ENCODE measurements at places on chromosomes 13 and 19. TPM values are rescaled to one million over a fixed set of nuclear protein-coding genes. Genes with fewer than 3 reads are reported as not detected.

TMEM259 gene
- 99.9 TPM for total RNA-seq

GRCh38 chr13:73718246-73718645 is 416.0 kb downstream of the KLF12 start:
- DNase-seq = no peak

KIR2DL1 gene
- not detected for total RNA-seq

PNMA8A gene
- total RNA-seq = 3.1 TPM

DNA sequence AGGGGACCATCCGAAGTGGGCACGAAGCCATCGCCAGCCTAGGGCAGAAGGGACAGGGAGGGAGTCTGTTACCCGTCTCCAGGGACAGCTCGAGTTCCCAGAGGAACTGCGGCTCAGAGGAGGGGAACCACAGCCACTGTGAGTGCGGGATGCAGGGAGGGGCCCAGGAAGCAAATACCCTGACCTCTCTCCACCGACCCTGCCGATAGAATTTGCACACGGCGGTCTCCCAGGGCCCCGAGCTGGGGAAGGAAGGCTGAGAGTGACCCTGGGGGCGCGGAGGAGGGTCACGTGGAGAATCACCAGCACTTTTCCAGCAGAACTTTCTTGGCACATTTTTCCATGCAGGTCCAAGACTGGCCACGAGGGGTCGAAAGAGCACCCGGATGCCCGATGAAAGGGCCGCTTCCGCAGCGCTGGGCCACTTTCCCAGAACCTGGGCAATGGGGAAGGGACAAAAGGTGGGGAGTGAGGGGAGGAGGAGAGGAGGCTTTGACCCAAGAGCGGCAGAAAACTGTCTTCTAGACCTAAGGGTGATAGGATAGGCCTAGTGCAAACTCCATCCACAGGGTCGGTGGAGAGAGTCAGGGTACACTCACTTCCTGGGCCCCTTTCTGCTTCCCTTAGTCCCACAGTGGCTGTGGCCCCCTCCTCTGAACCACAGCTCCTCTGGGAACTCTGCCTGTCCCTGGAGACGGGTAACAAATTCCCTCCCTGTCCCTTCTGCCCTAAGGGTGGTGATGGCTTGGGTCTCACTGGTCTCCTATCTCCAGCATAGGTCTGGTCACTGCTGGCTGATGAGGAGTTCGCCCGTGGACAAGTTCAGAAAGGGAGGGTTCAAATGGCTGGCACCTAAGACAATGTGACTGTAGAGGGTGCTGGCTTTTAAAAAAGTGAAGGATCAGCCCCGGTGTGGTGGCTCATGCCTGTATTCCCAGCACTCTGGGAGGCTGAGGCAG is 5.3 kb upstream of the GPR4 start:
- peak; percentile 73 for DNase-seq

WDR88 gene
- total RNA-seq = not detected

DNA sequence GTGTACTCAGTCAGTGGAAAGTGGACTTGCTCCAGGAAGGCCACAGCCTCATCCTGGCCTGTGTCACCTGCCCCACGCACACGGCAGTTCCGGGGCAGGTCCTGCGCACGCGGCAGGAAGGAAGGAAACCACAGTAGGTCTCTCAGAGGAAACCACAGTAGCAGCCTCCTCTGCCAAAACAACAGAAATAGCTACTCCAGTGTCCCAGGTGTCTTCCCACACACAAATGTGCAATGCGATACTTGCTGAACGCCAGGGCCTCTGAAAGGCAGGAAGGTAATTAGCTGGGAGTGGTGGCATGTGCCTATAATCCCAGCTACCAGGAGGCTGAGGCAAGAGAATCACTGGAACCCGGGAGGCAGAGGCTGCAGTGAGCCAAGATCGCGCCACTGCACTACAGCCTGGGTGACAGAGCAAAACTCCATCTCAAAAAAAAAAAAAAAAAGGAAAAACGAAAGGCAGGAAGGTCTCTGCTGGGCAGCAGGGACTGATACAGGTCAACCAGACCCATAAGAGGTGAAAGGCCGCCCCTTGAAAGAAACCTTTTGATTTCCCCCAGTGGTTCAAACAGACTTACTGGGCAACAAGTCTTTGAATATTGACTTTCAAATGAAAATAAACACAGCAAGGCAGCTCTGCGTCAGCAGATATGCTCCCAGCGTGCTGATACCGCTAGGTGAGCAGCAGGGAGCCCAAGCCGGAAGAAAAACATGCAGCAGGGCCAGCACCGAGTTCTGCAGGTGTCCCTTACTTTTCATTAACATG is 49.5 kb downstream of the CRYL1 start:
- DNase-seq = no peak

GRCh38 chr13:90070362-90070761 is 1277.1 kb upstream of the MIR17HG start:
- DNase-seq = no peak

DNA sequence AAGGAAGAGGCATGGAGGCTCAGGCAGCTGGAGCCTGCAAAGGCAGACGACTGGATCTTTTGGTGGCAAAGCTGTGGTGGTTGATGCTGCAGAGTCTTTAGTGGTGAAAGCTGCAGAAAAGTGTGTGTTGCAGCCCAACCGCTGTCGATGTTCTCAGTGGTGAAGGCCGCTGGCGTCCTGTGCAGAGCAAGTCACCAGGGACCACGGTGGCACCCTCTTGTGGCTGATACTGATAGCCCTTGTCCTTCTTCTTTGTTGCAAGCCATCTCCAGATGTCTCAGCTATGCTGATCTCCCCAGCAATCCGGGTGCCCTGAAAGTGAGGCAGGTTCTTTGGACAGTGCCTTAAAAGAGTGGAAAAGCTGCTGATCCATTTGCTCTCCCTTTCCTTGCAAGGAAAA is 610.9 kb upstream of the PCDH9 start:
- DNase-seq = no peak

MAP2K2 gene
- 115 TPM for total RNA-seq

DNA sequence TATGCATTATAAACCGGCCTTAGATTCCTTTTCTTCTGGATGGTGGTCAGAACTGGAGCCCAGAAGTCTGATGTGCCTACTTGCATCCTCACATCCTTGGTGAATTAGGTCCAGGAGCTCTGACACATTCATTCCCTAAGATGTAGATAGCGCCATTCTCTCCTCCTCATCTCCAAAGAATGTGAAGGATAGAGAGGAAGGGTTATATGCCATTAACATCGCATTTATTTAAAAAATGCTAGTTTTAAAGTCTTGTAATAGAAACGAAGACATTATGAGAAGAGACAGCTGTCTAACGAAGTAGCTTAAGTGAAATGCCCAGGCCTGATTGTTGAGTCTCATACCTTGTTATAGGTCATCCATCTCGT is 9.7 kb downstream of the MBNL2 start:
- no peak for DNase-seq

DNA sequence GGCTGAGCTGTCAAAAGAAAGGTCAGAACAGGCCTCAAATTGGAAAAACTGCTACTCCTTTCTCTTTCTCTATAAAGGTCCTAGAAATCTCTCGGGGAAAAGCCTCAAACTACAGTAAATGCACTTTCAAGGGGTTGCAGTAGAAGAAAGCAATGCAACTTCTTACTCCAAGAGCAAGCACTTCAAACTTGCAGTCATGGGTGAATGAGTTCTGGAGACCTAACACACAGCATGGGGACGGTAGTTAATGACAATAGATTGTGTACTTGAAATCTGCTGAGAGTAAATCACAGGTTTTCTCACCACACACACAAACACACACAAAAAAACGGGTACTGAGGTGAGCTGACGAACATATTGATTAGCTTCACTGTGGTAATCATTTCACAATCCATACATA is 11.8 kb downstream of the TUBGCP3 start:
- no peak for DNase-seq

DNA sequence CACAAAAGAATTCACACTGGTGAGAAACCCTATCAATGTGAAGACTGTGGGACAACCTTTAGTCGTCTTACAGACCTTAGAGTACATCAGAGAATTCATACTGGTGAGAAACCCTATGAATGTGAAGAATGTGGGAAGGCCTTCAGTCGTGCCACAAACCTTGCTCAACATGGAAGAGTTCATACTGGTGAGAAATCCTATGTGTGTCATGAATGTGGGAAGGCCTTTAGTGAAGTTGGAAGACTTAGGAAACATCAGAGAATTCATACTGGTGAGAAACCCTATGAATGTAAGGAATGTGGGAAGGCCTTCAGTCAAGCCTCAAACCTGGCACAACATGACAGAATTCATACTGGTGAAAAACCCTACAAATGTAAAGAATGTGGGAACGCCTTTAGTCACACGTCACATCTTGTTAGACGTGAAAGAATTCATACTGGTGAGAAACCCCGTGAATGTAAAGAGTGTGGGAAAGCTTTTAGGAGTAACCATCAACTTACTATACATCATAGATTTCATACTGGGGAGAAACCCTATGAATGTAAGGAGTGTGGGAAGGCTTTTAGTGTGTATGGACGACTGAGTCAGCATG is 24.0 kb upstream of the ZNF573 start:
- no peak for DNase-seq

PPM1N gene
- 0.64 TPM for total RNA-seq

- DNase-seq = peak; percentile 45
Measured at GRCh38 chr13:46321494-46322225, 65.4 kb downstream of the RUBCNL start.

DNA sequence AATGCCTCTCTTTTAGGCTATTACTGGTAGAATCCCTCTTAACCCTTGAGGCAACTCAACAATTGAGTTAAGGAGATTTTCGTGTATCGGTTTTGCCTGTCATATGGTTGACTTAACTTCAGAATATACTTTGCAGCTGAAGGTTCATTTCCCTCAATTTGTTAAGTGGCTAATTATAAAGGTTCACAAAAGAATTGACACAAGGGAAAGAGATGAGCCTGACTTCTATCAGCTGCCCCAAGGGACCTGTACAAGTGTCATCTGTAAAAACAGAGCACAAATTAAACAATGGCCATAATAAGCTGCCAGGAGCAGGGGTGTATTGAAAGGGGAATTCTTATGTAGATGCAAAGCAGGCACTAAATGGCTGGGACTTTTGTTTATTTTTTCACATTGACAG is 334.8 kb upstream of the OBI1 start:
- DNase-seq = no peak

STAP2 gene
- total RNA-seq = 7.9 TPM

MBD3L3 gene
- total RNA-seq = not detected

DNA sequence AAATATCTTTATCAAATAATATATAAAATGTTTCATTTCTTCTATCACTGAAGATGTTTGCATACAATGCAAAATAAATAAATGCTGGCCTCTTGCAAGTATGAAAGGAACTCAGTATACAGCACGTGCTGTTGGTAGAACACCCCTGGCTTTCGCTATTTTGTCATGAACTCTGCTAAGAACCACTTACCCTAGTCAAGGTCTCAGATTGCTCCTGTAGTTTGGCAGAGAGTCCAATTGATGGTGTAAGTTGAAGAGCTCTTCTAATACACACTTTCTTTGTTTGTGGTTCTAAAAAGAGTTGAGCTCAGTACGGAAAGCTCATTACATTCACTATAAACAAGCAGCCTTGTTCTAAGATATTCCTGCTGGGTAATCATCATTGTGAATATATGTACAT is 1258.9 kb downstream of the EFNB2 start:
- no peak for DNase-seq

Measured in M059J (cell line).